ENCODE measurements at places on chromosomes 6 and 20. TPM values are rescaled to one million over a fixed set of nuclear protein-coding genes. Genes with fewer than 3 reads are reported as not detected.

PI3 gene
- total RNA-seq = not detected

MCCD1 gene
- total RNA-seq = not detected

SLC22A16 gene
- total RNA-seq = not detected

TAAR1 gene
- total RNA-seq = not detected

SLC22A1 gene
- 0.22 TPM for total RNA-seq

All from neural progenitor cell (in vitro differentiated cells).